Stimulated activated CD4-positive, alpha-beta T cell treated with anti-CD3 and anti-CD28 coated beads, TNF-alpha, amount 100 ng/mL, for 1 hour (primary cell): ENCODE measurements at places on chromosomes 3 and 15.

GRCh38 chr15:47717036-47717612 lies at the start of gene SEMA6D:
Gene SEMA6D (plus strand): TSS chr15:47717505. CDS start chr15:47759799, 42,294 bp downstream.
- DNase-seq: no peak

DNA sequence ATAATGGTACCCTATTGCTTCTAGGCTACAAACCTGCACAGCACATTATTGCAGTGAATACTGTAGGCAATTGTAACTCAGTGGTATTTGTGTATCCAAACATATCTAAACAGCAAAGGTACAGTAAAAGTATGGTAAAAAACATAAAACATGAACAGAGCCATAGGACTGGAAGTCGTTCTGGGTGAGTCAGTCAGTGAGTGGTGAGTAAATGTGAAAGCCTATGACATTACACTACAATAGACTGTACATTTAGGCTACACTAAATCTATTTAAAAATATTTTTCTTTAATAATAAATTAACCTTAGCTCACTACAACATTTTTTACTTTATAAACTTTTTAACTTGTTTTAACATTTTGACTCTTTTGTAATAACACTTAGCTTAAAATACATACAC lies 21.3 kb downstream of the RAB6B start:
- DNase-seq: no peak

- no peak for DNase-seq
Measured at GRCh38 chr15:86162641-86163040, 83.0 kb downstream of the AGBL1 start.

DNA sequence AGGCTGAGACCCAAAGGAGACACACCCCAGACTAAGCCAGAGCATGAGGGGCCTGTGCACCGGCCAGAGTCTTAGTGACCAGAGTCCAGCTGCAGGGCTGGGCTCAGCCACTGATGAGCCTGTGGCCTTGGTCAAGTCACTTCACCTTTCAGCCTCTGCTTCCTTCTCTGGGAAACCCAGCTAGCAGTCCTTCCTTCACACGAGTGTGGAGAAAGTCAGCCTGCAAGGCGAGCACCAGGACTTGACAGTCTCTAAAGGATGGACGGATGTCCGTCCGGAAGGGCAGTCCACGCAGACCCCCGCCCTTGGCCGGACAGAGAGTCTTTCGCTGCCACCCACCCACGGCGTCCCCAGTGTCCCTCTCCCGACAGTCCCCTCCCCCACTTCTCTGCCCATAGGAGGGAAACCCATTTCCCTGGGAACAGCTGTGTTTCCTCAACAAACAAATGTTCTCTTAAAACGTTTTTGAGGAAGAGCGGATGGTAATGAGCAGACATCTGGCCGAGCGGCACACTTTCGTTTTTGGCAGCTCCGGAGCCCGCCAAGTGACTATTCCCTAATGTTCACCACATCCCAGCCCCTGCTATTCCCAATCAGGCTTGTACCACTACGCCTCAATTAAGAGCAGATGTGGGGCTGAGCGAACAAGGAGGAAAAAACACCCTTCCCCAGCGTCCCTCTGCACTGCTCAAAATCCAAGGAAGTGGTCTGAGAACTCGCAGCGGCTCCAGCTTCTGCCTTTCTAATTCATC lies 129.1 kb upstream of the SMAD3 start:
- no peak for DNase-seq

DNA sequence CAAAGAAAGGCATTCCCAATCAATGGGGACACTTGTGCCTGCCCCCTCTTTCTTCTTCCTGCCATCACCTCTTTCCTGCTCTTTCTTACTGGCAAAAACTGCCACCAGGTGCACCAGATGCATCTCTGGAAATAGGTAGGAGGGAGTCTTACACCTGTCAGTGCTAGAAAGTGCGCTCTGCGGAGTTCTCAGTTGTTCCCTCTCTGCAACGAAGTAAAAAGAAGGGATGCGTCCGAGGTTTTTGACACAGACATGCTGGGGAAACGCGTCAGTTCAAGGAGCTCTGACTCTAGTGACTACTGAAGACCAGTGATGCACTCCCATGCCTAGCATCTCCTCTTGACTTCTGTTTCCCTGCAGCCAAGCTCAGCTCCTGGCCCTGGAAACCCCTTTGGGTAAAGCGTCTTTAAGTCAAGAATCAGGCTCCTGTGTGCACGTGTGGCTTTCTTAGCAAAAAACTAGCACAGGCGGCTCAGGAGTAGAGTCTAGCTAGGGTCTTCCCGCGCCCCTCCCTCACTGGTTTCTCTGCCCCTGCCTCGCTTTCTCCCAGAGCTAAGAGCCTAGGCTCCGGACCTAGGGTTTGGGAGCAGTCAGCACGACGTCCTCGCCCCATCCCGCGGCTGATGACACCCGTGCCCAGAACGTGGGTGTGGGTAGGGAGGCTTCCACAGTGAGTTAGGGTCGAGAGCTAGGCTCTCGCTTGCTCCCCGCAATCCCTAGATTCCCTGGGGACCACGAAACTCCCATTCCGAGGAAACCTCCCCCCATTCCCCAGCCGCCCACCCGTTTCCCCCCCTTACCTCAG lies 564 bp upstream of the GRM7 start:
- DNase-seq: no peak

- DNase-seq: peak; percentile 48
Measured at GRCh38 chr3:57169872-57170623, 4.9 kb upstream of the IL17RD start.

DNA sequence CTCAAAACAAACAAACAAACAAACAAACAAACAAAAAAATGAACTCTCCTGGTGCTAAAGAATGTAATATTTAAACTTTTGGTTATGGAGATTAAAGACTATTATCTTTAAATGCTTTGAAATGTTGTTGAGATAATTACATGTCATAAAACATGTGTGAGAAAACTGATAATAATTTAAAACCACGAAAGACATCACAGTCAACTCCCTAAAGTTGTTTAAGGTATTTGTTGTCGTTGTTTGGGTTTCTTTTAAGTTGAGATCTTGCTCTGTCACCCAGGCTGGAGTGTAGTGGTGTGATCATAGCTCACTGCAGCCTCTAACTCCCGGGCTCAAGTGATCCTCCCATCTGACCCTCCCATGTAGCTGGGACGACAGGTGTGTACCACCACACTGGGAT lies 12.0 kb downstream of the EFCAB12 start:
- DNase-seq: no peak

- DNase-seq: no peak
Measured at GRCh38 chr3:30518181-30518864, 88.1 kb upstream of the TGFBR2 start.

DNA sequence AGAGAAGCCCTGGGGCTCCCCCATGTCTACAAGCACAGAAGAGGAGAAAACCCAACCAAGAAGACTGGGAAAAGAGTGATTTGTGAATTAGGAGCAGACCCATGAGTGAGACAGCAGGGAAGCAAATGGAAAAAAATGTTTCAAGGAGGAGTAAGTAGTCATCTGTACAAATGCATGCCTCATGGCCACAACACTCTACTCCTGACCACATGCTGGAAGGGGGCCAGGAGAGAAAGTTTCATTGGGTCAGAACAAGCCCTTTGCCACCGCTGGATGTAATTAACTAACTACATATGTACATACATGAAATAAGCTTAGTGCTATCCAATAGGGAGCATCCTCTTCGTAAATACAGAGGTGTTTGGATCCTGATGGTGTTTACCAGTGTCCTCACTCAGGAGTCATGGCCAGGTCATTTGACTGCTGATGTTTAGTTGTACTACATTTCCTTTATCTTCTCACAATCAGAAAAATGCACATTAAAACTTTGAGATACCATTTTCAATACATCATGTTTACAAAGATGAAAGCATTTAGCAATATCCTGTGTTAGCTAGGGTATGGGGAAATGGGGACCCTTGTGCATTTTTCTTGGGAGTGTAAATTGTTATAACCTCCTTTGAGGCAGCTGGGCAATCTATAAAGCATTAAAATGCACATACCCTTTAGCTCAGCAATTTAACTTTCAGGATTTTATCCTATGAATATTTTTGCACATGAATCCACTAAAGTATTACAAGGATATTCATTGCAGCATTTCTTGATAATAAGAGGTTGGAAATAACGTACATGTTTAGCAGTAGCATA lies 27.1 kb downstream of the CLRN1 start:
- DNase-seq: no peak

DNA sequence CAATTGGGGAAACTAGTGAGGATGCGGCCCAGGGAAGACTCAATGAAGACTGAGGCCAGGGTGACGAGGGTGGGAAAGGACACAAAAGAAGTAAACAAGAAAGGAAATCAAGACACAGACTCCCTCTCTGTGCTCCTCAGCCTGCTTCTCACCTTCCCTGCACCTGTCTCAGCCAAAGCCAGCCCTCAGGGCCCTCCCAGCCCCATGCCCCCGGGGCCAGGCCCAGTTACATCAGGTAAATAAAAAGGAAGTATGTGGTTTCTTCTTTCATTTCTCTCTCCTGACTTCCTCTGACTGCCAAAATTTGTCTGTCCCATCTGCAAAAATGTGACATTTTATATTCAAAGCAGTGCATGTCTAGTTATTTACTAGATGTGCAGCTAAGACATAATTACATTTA lies 328.0 kb downstream of the UACA start:
- no peak for DNase-seq

- no peak for DNase-seq
Measured at GRCh38 chr15:100001405-100001804, 268.2 kb upstream of the LYSMD4 start.

DNA sequence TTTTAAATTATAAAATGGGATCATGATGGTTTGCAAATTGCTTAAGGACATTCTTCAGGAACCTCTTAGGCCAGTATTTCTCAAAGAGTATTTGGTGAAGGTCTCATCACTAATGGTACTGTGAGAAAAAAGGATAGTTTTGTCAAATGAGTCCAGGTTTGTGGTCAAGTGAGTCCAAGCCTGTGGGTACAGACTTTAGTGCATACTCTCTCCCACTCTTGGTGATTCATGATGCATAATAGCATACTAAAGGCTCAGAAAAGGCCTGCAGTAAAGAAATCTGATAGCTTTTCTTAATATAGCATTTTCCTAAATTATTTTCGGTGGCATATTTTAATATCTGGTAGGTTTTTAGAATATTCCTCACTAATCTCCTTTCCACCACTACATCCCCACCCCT lies 20.0 kb downstream of the BOC start:
- DNase-seq: no peak

DNA sequence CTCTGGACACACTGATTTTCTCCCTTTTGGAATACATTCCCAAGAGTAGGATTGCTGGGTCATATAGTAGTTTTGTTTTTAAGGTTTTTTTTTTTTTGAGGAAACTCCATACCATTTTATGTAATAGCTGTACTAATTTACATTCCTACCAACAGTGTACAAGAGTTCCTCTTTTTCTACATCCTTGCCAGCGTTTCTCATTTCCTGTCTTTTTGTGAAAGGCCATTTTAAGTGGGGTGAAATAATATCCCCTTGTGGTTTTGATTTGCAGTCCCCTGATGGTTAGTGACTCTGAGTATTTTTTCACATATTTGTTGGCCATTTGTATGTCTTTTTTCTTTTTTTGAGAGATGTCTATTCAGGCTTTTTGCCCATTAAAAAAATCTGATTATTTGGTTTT lies 1205.5 kb downstream of the ROBO1 start:
- no peak for DNase-seq

GRCh38 chr3:43165786-43166185 lies 59.9 kb upstream of the POMGNT2 start:
- no peak for DNase-seq

DNA sequence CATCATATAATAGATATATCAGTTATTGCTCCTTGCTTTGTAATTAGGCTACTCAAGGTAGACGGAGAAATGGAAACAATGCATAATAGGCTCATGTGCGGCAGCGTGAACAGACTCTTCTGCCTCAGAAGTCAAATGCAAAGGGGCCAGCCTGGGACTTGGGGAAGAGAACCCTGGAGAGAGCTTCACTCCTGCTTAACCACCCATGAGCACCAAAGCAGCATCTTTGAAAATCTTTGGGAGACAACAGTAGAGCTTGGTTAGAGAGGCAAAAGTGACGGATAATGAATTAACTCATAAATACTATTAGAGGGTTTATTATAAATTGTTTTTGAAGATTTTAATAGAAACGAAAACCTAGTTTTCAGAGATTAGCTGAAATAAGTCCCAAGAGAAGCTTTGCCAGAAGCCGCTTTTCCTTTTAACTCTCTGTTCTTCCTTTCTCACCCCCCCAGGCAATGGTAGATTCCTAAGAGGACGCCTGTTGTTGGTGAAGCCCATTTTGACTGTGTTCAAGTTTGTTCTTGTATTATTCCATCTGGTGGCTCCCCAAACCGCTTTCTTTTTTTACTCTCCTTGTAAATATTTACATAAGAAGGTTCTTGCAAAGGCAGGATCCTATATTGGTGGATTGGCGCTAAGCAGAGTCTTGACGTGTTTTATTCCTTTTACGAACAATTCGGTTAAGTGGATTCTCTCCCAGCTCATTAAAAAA lies 196.0 kb upstream of the TPRG1 start:
- no peak for DNase-seq

- DNase-seq: no peak
Measured at GRCh38 chr15:69852482-69852881, 245.2 kb downstream of the TLE3 start.

DNA sequence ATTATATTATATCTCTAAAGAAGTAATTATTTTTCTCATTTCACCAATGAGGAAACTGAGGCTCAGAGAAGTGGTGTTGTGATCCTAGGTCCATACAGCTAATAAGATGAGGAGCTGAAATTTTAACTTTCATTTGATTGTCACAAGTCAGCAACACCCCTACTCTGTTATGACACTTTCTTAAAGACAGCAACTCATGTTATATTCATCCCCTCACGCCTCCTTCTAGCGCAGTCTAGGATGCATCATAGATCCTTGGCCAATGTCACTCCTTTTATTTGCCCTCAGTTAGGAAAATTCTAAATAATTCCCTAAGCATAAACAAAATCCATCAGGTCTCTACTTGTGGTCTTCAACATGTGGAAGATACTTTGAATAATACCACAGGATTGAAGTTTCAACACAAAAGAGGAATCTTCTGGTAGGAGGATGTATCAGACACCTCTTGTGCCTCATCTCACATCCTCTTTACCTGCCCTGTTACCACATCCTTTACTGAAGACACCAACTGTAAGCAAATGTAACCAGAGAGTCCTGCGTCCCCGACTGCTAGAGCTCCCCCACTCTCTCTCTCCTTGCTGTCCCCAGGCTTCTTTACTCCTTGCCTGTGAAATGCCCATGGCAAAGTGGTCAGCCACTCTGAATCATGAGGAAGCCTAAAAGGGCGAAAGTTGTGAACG lies 53.7 kb downstream of the TRIM42 start:
- no peak for DNase-seq

DNA sequence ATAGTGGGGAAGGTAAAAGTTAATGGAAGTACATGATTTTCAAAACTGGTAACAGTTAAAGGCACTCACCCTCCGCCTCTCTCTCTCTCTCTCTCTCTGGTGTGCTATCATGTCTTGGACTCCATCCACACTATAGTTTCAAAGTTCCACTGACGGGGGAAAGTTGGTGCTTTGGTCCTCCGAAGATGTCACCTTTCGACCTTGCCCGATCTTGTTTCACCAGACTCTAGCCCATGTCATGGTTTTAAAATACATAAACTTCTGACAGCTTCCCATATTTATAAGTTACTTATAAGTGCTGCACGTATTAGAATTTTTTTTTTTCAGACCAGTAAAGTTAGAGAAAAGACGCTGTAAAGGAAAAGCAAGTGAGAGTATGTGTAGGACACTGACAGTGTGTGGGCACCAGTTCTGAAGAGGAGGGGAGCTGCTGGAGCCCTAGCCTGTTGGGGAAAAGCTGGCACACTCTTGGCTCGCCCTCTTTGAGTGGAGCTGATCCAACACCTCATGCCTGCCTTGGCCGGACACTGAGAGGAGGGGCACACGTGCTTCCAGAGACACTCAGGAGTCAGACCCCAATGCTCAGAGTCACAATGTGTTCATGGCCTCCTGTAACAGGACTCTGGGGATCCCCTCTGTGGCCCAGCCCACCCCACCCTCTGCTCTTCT lies 200.5 kb upstream of the TPM1 start:
- no peak for DNase-seq
